Aorta (tissue), 5 donors: ENCODE measurements at places on chromosomes 5 and 9. TPM values are rescaled to one million over a fixed set of nuclear protein-coding genes. Genes with fewer than 3 reads are reported as not detected.

GRCh38 chr5:89729623-89730301, 679.8 kb downstream of the CETN3 start:
- H3K4me3 ChIP-seq, result no peak overlapping the region
- no peak overlapping the region for H3K27ac ChIP-seq
- H3K36me3 ChIP-seq, result no peaks in the 10 kb centered on the region
- H3K4me1 ChIP-seq, result no peaks in the 10 kb centered on the region

DNA sequence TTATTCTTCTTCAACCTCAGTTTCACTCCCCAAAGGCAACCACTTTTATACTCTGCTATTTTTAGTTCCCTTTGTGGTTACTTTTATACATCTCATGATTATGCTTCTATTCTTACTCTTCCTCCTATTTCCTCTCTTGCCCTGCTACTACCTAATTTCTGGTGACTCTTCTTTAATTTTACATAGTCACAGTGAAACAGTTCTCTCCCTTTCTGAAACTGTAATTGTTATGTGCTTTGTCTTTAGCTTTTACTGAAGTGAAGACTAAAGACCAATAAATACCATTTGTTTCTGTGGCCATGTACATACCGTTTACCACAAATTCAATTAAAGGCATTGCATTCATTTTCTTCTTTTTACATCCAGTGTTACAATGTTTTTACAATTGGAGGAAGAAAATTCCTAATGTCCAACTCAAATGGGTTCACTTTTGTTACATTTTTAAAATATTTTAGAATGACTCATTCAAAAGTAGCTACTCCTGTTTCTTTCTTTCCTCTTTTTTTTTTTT, 410.6 kb downstream of the PSAT1 start:
- H3K4me3 ChIP-seq, result no peak overlapping the region
- H3K4me1 ChIP-seq, result no peaks in the 10 kb centered on the region
- no peak overlapping the region for H3K27ac ChIP-seq
- no peaks in the 10 kb centered on the region for H3K36me3 ChIP-seq
- no peaks in the 10 kb centered on the region for H3K27me3 ChIP-seq

DNA sequence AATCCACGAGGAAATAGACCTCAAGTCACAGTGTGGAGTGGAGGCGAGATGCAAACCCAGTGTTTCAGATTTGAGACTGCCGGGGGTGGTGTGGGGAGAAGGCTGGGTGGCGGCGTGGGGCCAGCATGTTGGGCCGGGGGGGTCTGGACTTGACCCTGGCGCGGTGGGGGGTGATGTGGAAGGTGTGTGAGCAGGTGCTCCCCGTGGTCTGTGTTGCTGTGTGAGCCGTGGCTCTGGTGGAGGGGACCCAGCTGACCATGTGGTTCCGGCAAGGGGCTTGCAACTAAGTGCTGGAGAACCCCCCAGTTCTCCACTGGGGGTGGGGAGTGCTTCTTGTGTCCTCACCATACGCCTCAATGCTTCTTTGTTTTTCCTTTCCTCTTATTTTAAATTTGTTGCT, 25.8 kb downstream of the PRRC2B start:
- H3K4me1 ChIP-seq, result peaks cover 7% of the 10 kb centered on the region
- DNase-seq, result no peak
- H3K27ac ChIP-seq, result no peak overlapping the region
- H3K4me3 ChIP-seq, result no peak overlapping the region

DNA sequence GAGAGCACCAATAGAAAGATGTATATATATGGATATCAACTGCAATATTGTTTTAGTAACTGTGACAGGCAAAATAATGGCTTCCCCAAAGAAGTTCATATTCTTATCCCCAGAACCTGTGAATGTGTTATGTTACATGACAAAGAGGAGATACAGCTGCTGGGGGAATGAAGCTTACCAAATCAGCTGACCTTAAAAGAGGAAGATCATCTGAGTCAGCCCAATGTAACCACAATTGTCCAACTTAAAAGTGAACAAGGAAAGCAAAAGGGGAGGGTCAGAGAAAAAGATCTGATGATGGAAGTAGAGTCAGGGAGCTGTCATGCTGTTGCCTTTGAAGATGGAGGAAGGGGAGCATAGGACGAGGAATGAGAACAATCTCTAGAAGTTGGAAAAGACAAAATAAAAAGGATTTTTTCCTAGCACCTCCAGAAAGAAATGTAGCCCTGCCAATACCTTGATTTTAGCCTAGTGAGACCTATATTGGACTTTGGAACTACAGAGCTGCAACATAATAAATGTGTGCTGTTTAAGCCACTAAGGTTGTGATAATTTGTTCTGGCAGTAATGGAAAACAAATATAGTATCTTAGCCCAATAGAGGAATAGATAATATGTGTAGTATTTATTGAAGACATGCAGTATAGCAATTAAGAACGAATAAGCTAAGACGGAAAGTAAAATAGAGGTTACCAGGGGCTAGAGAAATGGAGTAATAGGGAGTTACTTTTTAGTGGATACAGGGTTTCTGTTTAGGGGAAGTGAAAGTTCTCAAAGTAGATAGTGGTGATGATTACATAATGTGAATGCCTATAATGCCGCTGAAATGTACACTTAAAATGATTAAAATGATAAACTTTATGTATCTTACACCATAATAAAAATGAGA, 115.9 kb downstream of the PIK3R1 start:
- H3K4me1 ChIP-seq, result peaks cover 2% of the 10 kb centered on the region
- DNase-seq, result no peak
- H3K27ac ChIP-seq, result no peak overlapping the region
- H3K36me3 ChIP-seq, result no peaks in the 10 kb centered on the region
- no peaks in the 10 kb centered on the region for H3K27me3 ChIP-seq
- no peak overlapping the region for H3K4me3 ChIP-seq

- peaks cover 4% of the 10 kb centered on the region for H3K4me1 ChIP-seq
- no peaks in the 10 kb centered on the region for H3K36me3 ChIP-seq
- no peak for DNase-seq
- no peak overlapping the region for H3K4me3 ChIP-seq
Measured at GRCh38 chr5:171957591-171958251, 48.7 kb downstream of the FBXW11 start.

DNA sequence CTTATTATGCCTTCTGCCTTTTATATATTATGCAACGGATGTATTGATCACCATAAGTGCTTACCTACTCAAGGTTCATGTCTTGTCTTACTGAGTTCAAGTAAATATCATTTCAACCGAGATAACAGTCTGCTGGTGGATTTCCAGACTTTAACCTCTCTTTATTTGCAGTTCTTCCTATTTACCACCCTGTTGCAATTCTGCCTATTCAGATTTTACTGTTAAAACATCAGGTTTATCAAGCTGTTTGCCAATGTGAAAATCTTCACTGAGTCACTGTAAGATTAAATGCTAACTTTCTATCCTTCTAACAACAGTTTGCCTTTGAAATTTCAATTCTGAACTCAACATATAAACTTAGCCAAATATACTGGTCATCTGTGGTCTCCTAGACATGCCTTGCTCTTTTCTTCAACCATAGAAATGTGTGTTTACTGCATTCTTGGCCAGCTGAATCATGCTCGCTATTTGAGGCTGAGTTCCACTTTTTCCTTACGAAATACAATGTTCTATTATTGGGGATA, 471.7 kb upstream of the RORB start:
- DNase-seq, result no peak
- no peaks in the 10 kb centered on the region for H3K27me3 ChIP-seq
- no peak overlapping the region for H3K4me3 ChIP-seq
- H3K4me1 ChIP-seq, result no peaks in the 10 kb centered on the region
- no peak overlapping the region for H3K27ac ChIP-seq

The CMBL gene
- 20.2 TPM for total RNA-seq

The TICAM2 gene
- 10.6 TPM for total RNA-seq

DNA sequence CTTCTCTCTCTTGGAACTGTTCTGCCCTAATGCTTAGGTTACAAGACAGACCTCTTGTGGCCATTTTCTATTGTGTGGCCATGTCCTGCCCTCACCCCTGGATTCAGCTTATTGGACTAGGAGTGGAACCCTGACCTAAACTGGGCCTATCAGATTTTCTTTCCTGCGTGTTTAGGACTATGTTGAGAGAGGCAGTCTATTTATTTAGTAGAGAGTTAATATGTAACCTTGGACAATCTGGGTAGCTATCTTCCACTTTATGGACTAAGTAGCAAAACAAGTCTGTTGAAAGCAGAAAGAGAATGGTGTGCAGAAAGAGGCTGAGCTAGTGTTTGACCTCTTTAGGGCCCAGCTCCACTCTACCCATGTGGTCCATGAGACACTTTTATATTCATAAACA, 82.6 kb upstream of the SMIM32 start:
- DNase-seq, result no peak
- no peaks in the 10 kb centered on the region for H3K36me3 ChIP-seq
- no peak overlapping the region for H3K4me3 ChIP-seq
- H3K4me1 ChIP-seq, result no peaks in the 10 kb centered on the region
- H3K27me3 ChIP-seq, result no peaks in the 10 kb centered on the region

- H3K4me3 ChIP-seq, result no peak overlapping the region
Measured at GRCh38 chr9:103203172-103203571, 208.0 kb downstream of the CYLC2 start.

DNA sequence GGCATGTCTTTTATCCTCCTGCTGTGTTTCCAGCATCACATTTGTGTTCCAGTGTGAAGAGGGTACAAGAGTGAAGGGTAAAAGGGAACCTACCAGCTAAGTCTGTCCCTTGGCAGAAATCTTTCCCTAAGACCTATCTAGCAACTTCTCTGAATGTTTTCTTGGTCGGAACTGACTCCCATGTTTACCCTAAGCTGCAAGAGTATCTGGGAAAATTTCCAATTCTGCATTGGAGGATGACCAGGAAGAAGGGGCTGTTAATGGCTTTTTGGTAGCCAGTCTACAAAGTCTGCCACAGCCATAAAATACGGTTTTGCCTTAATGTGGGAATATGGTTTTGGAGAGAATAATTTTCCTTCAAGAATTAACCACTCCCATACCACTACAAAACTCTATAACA, 75.1 kb downstream of the MAST4 start:
- H3K36me3 ChIP-seq, result no peaks in the 10 kb centered on the region
- no peaks in the 10 kb centered on the region for H3K27me3 ChIP-seq
- no peak overlapping the region for H3K27ac ChIP-seq
- H3K4me3 ChIP-seq, result no peak overlapping the region
- DNase-seq, result no peak

The FBXO10 gene
- total RNA-seq, result 7.8 TPM

The GABRA1 gene
- not detected for total RNA-seq

- no peaks in the 10 kb centered on the region for H3K4me1 ChIP-seq
- H3K27me3 ChIP-seq, result no peaks in the 10 kb centered on the region
- no peak for DNase-seq
- H3K27ac ChIP-seq, result no peak overlapping the region
Measured at GRCh38 chr9:38309324-38310195, 82.9 kb upstream of the ALDH1B1 start.

The PDE8B gene
- total RNA-seq, result 25.5 TPM

GRCh38 chr5:17069995-17070511, 134.0 kb upstream of the MYO10 start:
- no peak for DNase-seq
- H3K36me3 ChIP-seq, result no peaks in the 10 kb centered on the region
- no peaks in the 10 kb centered on the region for H3K27me3 ChIP-seq
- no peak overlapping the region for H3K4me3 ChIP-seq
- H3K4me1 ChIP-seq, result no peaks in the 10 kb centered on the region

The CARTPT gene
- not detected for total RNA-seq
